K562 (cell line): ENCODE measurements at places on chromosomes 2 and 18.
A peak's percentile ranks its signal among the peaks of the same experiment; 100 is the strongest.

GRCh38 chr2:59882822-59883221, 670.6 kb downstream of the BCL11A start:
- DNase-seq: no peak

- peak; percentile 88 for DNase-seq
These were observed 38.1 kb downstream of the PLEK start for GRCh38 chr2:68403199-68403644.

- DNase-seq: no peak
These were observed 46.7 kb upstream of the KCNF1 start for GRCh38 chr2:10864861-10865636.

GRCh38 chr2:147860009-147860408, 15.2 kb downstream of the ACVR2A start:
- DNase-seq: no peak

GRCh38 chr2:45862843-45863242, 211.4 kb downstream of the PRKCE start:
- DNase-seq: no peak

GRCh38 chr2:70553334-70553583, 367 bp downstream of the TGFA start:
- DNase-seq: no peak

- no peak for DNase-seq
These were observed 50.6 kb downstream of the PMAIP1 start for GRCh38 chr18:59950215-59950944.

- DNase-seq: no peak
These were observed 74.9 kb downstream of the TDRD15 start for GRCh38 chr2:21198637-21199036.

DNA sequence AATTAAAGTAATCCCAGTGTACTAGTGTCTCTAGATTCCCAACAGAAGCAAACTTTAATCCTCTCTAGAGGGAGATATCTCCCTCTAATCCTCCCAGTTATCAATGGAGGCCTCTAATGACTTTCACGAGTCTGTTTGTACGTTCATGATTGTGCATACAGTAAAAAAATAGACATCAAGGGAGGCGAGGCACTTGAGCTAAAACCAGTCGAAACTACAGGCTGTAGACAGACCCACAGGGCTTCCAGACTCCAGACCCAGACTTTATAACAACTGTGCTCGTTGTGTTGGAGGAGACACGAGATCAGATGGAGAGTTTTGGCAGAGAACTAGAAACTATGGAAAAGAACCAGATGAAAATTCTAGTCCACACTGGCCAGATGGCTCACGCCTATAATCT, 7.0 kb downstream of the DGKD start:
- DNase-seq: no peak

- no peak for DNase-seq
These were observed 73.0 kb upstream of the RIOK3 start for GRCh38 chr18:23380001-23380550.

DNA sequence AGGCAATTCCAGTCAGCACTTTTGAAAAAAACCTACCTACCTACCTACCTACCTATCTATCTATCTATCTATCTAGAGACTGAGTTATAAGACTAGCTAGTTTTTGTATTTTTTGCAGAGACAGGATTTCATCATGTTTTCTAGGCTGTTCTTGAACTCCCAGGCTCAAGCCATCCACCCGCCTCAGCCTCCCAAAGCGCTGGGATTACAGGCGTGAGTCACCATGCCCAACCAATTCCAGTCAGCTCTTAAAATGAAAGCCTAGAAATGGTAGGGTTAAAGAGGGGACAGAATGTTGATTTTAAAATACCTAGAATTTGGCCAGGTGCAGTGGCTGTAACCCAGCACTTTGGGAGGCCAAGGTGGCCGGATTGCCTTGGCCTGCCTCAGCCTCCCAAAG, 19.1 kb downstream of the MSH2 start:
- no peak for DNase-seq

- DNase-seq: peak; percentile 43
These were observed 57.7 kb downstream of the ODC1 start for GRCh38 chr2:10390369-10390801.

DNA sequence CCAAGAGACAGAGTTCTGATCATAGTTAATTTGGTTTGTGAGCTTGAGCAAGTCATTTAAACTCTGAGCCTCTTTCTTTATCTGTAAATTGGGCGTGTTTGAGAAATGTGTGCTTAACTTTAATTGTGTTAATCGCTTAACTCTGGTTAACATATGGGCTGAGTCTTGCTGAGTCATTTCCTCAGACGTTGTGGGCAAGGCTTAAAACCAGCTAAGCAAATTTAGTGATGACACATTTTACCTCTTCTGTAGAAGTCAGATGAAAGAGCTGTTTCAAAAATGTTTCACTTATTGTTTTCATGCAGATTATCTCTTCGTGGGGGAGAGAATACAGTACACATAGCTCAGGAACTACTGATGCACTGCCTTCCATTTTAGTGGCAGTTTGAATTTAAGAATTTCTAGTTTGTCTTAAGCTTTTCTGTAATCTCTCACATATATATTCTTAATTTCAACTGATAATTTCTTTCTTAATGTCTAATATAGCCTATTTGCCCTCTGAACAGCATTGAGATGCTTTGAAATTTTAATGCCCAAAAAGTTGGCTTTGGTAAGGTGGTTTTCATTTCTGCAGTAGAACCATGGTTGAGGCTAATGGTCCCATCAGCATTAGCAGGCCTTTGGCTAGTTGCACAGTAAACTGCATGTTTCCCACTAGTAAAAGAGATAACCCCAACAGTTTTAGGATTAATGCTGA, 34.9 kb downstream of the RAB10 start:
- peak; percentile 67 for DNase-seq

GRCh38 chr18:23689616-23690504, 607 bp downstream of the LAMA3 start:
- DNase-seq: no peak

GRCh38 chr2:207823865-207824264, 54.2 kb upstream of the FZD5 start:
- DNase-seq: no peak

DNA sequence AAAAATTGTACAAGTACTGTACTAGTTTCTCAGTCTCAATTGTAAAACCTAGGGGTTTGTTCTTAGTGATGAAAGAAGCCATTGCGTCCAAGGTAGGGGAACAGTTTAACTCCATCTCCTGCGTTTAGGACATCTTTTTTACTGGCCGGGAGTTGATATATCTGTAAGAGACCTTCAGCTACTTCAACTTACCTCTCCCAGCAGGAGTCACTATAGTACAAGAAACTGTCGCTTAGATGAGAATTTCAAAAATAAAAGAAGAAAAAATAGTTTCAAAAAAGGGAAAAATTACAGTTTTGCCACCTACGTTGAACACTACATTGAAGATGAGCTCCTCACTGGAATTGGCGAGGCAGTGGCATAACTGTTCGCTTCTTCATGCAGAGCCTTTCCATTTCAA, 122.7 kb downstream of the MAP3K20 start:
- no peak for DNase-seq

DNA sequence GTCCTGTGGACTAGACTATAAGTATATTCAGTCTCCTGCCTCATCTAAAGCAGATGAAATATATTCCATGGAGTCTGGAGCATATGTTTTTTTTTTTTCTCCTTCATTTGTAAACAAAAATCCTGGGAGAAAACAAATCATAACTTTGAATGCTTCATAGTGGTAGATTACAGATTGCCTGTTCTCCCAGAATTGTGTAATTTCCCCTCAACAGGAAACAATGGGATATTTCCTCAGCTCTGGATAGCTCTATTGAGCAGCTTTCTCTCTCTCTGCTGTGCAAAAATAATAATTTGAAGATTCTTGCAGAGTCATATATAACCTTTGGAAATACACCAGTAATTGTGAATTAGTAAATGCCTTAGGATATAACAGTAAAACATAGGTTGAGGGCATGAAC, 1406.6 kb upstream of the ACVR2A start:
- DNase-seq: no peak

DNA sequence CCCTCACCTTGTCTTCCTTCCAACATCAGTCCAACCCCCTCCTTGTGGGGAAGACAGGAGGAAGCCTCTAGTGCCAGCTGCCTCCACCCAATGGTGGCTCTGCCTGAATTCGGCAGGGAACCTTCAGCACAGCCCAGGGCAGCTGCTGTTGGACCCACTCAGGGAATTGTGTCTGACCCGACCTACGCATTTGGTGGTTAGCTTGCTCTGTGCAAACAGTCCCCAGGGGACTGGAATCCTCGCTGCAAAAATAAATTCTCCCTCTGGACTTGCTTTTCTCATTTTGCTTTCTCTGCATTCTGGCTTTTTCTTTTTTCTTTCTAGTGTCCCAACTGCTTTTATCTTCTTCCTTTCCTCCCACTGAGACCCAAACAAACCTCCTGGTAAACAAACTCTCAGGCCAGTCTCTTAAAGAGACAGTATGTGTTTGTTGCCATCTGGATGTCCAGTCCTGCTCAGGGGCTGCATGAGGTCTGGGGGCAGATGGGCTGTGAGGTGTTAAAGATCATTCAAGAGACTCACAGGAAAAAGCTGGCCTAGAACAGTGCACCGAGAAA, 137.7 kb upstream of the HAAO start:
- DNase-seq: no peak

DNA sequence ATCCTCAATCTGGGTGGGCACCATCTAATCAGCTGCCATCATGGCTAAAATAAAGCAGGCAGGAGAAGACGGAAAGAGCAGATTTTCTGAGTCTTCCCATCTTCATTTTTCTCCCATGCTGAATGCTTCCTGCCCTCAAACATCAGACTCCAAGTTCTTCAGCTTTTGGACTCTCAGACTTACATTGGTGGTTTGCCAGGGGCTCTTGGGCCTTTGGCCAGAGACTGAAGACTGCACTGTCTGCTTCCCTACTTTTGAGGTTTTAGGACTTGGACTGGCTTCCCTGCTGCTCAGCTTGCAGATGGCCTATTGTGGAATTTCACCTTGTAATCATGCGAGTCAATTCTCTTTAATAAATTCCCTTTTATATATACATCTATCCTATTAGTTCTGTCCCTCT, 36.6 kb downstream of the DIPK1C start:
- DNase-seq: no peak

- DNase-seq: no peak
These were observed 65.9 kb downstream of the BCL2 start for GRCh38 chr18:63253428-63254372.

DNA sequence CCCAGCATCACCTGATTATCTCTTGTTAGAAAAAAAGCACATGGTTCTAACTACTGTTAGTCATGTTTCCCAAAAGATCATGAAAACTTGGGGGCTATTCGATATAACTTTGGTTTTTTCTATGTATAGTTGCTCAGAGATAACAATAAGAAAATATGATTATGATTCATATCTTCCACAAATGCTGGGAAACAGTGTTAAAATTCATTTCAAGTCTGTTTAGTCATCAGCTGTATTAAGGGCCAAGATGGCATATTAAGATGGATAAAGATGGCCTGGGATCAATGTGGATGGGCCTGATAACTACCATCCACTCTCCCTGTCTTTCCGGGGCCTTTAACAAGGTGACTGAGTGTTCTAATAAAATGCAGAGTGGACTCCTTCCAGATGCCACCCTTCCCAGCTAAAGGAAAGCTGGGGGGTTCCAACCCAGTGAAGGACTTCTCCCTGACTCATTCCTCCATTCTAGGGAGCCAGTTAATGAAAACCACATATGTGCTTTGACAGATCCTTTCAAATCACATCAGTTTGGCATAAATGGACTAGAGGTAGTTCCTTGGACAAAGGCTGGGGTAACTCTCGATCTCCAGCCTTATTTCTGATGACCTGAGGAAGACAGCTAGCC, 221.6 kb downstream of the VAPA start:
- no peak for DNase-seq

DNA sequence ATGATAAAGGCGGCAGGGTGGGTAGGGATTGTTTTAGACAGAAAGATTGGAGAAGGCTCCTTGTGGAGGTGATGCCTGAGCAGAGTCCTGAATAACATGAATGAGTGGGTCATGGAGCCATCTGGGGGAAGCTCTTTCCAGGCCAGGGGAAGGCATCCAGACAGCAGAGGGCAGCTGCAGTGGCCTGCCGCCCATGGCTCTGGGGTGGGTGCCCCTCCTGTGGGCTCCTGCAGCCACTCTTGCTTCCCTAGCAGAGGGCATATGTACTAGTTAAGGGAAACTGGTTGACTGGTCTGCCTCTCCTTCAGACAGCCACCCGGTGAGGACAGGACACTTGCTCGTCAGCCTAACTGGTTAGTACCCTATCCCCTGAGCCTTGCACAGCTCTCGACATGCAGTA, 46.5 kb upstream of the SLC1A4 start:
- DNase-seq: no peak

GRCh38 chr2:102082571-102083392, 59.8 kb upstream of the IL1R1 start:
- DNase-seq: no peak

GRCh38 chr2:217954469-217954868, 48.3 kb downstream of the TNS1 start:
- no peak for DNase-seq

GRCh38 chr18:8786483-8787370, 81.4 kb downstream of the MTCL1 start:
- no peak for DNase-seq

- no peak for DNase-seq
These were observed 30.1 kb downstream of the INO80C start for GRCh38 chr18:35467624-35468016.

GRCh38 chr2:152481881-152482583, 147.1 kb downstream of the FMNL2 start:
- no peak for DNase-seq

DNA sequence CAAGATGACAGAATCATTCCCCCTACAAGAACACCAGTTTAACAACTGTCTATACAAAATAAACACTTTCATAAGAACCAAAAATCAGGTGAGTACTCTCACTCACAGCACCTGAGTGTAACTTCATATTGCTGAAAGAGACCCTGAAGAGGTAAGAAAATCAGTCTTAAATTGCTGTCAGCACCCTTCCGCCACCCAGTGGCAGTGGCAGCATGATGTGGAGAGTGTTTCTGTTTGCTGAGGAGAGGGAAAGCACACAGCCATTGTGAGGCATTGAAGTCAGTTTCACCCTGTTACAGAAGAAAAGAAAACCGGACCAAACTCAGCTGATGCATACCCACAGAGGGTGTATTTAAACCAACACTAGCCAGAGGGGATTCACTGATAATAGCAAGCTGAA, 1240.8 kb upstream of the CRIM1 start:
- DNase-seq: no peak

GRCh38 chr2:100246163-100247145, 75.8 kb downstream of the LONRF2 start:
- DNase-seq: peak; percentile 48

DNA sequence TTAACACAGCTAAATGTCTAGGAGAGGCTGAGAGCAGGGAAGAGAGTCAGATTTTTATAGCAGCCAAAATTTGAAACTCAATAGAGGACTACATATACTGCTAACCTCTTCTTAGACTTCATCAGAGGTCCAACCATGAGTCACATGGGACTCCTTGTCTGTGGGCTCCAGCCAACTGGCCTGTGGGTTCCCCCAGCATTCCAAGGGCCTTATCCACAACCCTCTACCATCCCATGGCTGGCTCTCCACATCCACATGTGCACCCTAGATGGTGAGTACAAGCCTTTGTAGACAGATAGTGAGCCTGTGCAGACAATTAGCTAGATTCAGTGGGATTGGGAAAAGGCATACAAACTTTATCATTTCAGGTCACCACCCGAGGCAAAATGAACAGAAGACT, 901.9 kb upstream of the ZEB2 start:
- DNase-seq: no peak
